Renal cortical epithelial cell (primary cell): ENCODE measurements at places on chromosomes 4 and X.
A peak's percentile ranks its signal among the peaks of the same experiment; 100 is the strongest.

- no peak for DNase-seq
These were observed 6.5 kb downstream of the ZNF280C start for GRCh38 chrX:130262231-130262630.

DNA sequence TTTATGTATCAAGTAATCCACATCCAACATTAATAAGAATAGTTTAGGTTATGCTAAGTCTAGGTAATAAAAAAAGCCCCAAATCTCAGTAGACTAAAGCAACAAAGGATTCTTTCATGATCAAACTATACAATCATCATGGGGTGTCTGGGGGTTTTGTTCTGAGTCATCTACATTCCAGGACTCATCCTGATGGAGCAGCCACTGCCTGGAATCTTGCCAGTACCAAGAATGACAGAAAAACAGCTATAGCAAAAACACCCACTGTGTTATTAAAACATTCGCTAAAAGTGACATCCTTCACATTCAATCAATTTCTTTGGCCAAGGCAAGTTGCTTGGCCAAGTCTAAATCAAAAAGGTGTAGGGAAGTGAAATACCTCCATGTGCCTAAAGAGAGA lies 3.9 kb upstream of the ARHGEF38 start:
- peak; percentile 82 for DNase-seq

DNA sequence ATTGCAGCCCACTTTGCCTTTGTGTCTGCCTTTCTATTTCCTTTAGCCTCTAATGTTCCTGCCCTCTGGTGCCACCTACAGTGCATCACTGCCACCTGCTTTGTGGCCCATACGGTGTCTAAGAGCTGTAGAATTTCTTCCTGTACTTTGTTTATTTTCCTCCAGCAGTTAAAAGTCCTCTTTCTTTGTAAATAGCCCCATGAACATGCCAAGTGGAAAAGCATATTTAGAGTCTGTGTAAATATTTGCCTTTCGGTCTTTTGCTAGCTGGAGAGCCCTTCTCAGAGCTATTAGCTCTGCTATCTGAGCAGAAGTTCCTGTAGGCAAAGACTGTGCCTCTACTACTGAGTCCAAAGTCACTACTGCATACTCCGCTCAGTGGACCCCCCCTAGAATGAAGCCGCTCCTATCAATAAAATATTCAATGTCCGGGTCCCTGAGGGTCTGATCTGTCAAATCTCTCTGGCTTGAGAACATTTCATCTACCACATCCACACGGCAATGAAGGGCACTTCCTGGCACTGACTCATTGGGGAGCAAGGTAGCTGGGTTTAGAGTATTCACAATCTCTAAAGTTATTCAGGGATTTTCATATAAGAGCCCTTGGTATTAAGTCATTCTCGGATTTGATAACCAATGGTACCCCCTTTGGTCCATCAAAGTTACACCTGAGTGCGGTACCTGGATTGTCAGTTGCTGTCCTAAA lies 36.3 kb downstream of the SULT1E1 start:
- peak; percentile 49 for DNase-seq

DNA sequence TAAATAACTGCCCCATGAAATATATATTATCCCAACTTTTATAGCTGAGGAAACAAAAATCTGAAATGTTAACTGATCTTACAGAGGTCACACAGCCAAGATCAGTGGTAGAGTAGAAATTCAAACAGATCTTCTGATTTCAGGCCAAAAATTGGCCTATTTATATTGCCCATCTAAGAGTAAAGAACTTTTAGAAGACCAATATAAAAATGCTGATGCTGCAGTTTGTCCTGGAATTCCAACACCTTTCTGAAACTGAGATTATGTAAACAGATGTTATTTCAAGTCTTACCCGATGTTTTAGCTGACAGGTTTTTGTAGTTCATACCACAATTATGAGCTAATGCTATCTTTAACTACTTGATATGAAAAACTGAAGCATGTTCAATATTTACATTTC lies 51.1 kb downstream of the SPANXN3 start:
- no peak for DNase-seq

- DNase-seq = no peak
These were observed 548.2 kb upstream of the CNKSR2 start for GRCh38 chrX:20825984-20826383.

GRCh38 chrX:56994375-56995270 lies 718 bp downstream of the SPIN3 start:
- peak; percentile 0 for DNase-seq

GRCh38 chr4:159106636-159107035 lies 3.8 kb downstream of the RAPGEF2 start:
- DNase-seq = no peak

DNA sequence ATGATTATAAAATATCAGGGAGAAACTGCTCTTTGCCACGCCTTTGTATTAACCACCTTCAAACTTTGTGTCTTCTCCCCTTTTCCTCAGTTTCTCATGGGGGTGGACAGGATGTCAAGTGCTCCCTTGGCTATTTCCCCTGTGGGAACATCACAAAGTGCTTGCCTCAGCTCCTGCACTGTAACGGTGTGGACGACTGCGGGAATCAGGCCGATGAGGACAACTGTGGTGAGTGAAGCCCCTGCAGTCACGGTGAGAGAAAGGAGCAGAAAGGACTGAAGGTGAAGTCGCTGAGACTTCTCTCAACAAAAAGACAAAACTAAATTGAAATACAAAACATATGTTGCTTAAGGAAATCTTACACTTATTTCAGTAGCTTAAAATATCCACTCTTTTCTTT lies 50.9 kb downstream of the RXFP1 start:
- DNase-seq = no peak

- no peak for DNase-seq
These were observed 54.7 kb upstream of the ADRA2C start for GRCh38 chr4:3711183-3712111.

DNA sequence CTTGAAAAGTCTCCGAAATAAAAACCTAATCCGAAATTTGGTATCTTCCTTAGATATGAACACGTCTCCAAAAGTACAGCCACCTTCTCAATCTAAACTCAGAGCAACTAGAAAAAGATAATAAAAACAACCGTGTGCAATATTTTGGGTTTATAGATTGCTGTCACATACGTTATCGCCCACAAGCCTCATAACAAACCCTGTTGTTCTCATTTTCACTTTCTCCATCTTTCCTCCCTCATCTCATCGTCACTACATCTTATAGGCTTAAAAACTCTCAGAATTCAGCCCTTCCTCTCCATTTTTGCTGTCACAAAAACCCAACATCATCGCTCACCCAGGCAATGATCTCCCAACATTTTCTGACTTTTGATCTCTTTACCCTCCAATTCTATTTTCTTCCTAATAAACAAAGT lies 448 bp upstream of the SCFD2 start:
- DNase-seq = no peak

DNA sequence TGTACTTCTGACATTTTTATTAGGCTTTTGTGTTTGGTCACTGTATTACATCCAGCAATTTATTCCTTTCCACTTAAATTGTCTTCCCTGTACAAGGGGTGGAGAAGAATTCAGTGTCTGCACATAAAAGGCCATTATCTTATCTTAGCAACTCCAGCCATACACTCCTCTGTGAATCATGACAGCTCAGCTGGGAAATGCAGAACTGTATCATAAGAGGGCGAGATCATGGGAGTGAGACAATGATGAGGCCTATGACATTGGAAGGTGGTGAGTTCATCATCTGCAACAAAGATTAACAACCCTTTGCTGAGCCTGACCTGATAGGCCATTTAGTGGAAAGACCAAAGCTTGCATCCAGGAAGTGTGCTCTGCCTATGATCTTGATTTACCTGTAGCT lies 33.3 kb downstream of the SLIT2 start:
- peak; percentile 52 for DNase-seq

GRCh38 chr4:161907590-161907955 lies 256.2 kb downstream of the FSTL5 start:
- DNase-seq = no peak

- peak; percentile 93 for DNase-seq
These were observed 908 bp upstream of the TLR6 start for GRCh38 chr4:38857354-38858096.

DNA sequence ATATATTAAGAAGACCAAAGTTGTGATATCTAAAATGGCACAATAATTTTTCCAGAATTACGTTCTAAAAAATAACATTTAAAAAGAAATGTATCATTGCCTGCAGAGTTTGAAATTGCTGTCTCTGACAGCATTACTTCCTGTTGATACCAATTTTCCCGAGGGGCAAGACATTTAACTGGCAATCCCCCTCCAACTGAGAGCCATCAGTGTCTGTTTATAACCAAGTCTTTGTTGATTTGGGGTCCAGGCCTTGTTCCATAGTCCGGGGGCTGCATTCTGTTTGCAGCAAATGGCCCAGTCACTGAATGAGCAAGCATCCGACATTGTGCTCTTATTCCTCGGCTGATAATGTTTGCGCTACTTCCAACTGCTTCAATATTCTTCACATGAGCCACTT lies 231.5 kb downstream of the NAF1 start:
- no peak for DNase-seq

DNA sequence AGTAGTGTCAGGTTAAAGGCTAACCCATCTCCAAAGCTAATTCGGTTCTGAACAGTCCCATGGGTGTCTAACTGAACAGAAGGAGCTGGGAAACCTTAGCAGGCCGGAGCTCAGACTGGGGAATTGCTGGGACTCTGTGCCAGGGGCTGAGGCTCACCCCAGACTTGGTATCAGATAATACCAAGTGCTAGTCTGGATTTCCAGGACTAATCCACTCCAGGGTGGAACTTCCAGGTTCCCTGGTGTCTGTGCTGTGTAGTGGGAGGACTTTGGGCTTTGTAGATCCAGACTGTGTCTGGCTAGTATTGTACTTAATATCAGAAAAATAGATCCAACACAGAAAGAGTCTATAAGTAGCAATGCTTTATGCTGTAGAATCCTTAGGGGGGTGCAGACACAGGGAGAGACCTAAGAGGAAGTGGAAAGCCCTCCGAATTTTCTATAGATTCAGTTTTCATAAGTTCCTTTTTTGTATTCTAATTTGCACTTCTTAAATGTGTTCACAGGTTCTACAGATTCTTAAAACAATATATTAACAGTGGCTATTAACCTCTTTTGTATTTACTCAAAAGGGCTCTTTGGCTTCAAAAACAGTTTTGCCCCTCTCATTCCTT lies 4.1 kb downstream of the ZNF827 start:
- DNase-seq = no peak

- DNase-seq = peak; percentile 48
These were observed 13.1 kb upstream of the SLC9B1 start for GRCh38 chr4:103032574-103032973.

DNA sequence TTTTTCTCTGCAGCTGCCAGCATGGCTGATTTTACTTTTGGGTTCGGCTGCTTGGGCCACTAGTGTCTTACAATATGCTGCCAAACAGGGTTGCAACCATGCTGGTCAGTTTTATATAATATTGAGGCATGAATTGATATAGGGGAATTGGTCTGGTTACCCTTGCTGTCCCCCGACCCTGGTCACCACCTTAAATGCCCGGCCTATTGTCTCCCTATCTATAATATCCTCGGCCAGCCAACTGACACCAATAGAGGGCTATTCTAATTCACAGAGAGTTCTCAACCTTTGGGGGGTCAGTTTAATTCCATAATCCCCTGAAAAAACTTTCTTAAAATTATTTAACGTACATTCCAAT lies 28.7 kb downstream of the SULT1E1 start:
- DNase-seq = no peak

GRCh38 chr4:148076964-148077363 lies 345.1 kb downstream of the ARHGAP10 start:
- no peak for DNase-seq

GRCh38 chr4:186924723-186925122 lies 201.1 kb upstream of the FAT1 start:
- DNase-seq = no peak

GRCh38 chrX:11422525-11422857 lies 129.3 kb downstream of the AMELX start:
- no peak for DNase-seq

- DNase-seq = no peak
These were observed 27.8 kb downstream of the SNX25 start for GRCh38 chr4:185237175-185237574.

GRCh38 chr4:159071178-159071968 lies 31.5 kb upstream of the RAPGEF2 start:
- DNase-seq = peak; percentile 93

GRCh38 chr4:85482010-85482738 lies 7.2 kb downstream of the ARHGAP24 start:
- no peak for DNase-seq

DNA sequence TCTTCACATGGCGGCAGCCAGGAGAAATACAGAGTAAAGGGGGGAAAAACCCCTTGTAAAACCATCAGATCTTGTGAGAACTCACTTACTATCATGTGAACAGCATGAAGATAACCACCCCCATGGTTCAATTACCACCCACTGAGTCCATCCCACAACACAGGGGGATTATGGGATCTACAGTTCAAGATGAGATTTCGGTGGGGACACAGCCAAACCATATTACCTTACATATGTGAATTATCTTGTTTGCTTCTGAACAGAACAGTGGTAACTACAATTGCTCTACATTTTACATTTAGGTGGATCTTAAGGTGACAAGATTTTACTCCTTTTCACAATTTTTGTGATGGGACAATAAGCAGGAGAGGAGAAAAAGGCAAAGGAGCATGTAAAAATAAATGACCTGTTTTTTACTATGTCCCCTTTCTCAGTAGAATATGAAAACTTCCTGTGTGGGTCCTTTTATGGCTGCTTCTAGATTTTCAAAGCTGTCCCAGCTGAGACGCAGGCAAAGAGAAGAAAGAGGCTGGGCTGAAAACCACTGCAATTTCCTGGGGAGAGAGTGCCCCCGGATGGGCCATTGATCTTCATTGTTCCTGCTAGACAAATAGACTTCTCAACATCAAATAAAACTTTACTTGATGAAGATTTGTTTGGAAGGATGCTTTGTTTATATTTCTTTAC lies 45.9 kb upstream of the PGM2 start:
- DNase-seq = no peak

- DNase-seq = no peak
These were observed 11.2 kb upstream of the DACH2 start for GRCh38 chrX:86137071-86137470.

- DNase-seq = no peak
These were observed 976.8 kb upstream of the ADGRL3 start for GRCh38 chr4:60223208-60223923.

- no peak for DNase-seq
These were observed 9.4 kb downstream of the INTU start for GRCh38 chr4:127642169-127642568.

DNA sequence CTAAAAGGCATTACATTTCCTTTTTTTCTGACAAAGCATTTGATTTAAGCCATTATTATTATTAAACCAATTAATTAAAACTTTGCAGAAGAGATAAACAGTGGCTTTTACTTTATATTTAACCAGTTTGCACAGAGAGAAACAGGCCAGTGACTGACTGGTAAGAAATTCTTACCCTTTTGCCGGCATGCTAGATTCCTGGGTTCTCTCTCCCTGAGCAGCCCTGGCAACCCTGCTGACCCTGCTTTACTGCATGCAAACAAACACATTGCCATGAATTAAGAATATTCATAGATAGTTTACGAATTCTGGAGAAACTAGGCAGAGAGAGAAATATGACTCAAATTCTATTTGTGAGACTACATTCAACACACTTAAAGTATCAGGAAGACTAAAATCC lies 1381.4 kb upstream of the IGFBP7 start:
- no peak for DNase-seq
